ENCODE measurements at places on chromosomes 6 and 20. TPM values are rescaled to one million over a fixed set of nuclear protein-coding genes. Genes with fewer than 3 reads are reported as not detected.

The SLC32A1 gene
- not detected for total RNA-seq

DNA sequence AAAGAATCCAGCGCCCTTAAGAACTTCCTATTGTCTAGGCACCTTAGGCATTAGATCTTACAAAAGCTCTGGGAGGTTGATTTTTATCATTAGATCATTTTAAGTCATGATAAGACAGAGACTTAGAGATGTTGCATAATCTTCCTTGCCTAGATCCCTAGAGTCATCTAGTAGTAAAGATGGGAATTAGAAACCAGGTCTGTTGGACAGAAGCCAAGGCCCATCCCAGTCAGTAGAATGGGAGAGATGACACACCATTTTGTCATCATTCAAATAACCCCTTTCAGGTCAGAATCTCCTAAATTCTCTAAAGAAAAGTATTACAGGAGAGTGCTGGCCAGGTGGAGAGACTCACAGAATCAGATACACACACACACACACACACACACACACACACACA is 579.1 kb downstream of the BMP2 start:
- H3K4me3 ChIP-seq: no peak overlapping the region
- no peaks in the 10 kb centered on the region for H3K36me3 ChIP-seq
- H3K27ac ChIP-seq: no peak overlapping the region
- H3K27me3 ChIP-seq: no peaks in the 10 kb centered on the region

The RAET1E gene
- not detected for total RNA-seq

- no peak overlapping the region for H3K27ac ChIP-seq
- no peaks in the 10 kb centered on the region for H3K36me3 ChIP-seq
Measured at GRCh38 chr6:112802144-112802543, 455.0 kb downstream of the RFPL4B start.

DNA sequence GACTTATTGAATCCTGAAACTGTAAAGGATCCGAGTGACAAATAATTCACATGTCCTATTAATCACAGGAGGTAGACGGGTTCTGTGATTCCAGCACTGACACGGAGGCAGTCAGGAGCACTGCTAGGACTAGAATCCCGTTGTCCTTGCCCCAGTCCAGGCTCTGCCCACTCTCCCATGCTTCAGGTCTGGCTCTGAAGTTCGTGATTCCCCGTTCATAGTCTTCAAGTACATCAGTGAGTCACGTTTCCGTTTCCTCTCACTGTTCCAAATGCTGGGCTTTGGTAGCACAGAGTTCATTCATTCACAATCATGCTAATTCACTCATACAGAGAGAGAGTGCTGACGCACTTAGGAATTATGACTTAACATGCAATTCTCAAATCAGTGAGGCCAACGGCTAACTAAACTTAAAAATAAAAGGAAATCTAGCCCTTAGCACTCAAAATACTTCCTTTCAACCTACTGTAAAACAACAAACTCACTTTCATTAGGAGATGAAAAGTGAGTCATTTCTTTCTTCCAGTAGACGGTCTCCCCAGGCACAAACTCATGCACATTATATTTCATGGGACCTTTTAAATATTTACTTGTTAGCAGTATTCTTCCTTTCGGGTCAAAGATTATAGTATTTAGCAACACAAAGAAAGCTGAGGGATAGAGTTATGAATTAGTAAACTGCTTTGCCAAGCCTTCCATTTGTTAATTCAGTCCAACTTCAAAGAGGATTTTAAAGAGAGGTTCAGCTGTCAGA is 94.0 kb upstream of the NHSL1 start:
- H3K4me3 ChIP-seq: no peak overlapping the region
- no peaks in the 10 kb centered on the region for H3K27me3 ChIP-seq
- no peak overlapping the region for H3K27ac ChIP-seq
- DNase-seq: peak; percentile 14
- H3K4me1 ChIP-seq: peaks cover 16% of the 10 kb centered on the region
